ENCODE measurements at places on chromosomes 2 and 18.
A peak's percentile ranks its signal among the peaks of the same experiment; 100 is the strongest.

DNA sequence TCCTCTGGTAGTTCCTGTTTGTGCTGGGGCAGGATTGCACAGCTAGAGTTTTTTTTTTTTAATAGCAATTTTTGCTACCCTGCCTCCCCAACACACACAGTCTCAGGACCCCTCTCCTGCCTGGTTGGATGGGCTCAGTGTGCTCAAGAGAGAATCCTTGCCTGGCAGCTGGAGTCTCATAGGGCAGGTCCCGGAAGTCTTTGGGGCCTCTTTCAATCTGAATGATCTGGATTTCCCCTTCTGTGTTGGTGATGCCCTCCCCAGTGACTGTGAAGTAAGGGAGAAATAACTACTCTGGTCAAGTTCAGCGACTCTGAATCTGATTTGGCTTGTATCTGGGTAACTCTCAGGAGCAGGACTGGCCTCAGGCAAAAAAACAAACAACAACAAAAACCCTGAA is 220.6 kb upstream of the LRRTM1 start:
- DNase-seq = no peak

DNA sequence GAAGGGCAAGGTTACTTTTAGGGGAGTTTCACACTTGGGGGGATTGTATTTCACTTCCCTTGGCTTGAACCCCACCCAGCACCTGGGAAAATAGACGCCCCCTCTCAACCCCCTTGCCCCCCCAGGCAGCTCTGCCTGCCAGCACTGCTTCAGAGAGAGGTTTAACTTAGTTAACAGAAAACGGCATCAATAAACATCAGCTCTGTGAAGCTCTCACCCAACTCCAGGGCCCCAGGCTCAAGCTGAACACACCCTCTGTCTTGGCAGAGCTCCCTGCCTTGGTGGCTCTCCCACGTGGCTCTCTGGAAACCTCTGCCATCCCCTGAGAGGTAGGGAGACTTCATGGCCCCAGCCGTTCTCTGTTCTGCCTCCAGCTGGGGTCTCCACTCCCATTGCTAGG is 244.1 kb downstream of the ACKR3 start:
- no peak for DNase-seq

DNA sequence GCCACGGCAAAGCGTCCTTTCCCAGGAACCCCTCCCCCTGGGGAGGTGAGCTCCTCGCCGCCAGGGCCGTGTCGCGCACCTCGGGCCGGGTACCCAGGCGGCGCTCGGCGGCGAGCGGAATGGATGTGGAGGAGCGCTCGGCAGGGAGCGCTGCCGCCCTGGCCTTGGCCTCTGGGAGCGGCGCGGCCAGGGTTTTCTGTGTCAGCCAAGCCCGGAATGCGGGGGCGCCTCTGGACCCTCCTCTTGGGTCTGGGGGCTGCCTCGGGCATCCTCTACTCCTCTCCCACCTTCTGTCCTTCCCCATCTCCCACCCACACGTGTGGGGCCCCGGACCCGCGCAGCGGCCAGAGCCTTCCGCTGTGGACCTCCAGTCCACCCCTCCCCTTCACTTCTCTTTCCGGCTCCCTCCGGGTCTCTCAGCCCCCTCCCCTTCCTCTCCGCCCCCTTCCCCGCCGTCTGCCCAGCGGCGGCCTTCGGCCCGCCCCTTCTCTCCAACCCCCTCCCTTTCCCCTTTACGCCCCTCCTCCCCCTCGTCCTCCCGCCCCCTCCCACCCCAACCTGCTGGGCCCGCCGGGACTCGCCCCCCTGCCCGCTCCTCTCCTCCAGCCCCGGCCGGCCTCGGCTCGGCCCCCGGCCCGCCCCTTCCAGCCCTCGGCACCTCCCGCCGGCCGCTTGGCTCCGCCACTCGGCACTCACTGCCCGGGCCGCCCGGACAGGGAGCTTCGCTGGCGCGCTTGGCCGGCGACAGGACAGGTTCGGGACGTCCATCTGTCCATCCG is at the start of gene MERTK:
MERTK (plus strand) TSS at position 684 of the 779 bp plus-strand sequence. CDS start 129 bp downstream, outside the sequence.
- peak; percentile 55 for DNase-seq

DNA sequence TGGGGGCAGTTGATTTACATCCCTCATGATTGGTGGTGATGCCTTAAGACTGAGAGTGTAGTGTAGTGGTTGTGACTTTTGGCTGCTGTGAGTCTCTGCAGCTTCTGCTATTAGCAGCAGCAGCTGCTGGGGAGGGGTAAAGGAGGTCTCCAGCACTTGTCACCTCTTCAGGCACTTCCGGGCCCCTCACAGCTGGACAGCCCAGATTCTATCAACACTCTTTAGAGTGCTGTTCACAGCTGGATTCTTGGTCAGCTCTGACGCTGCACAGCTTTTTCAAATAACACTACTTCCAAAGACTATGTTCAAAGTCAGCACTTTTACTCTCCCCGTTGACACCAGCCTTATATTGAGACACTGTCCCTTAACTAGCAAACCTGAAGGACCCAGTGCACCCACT is 396.0 kb downstream of the MEIS1 start:
- no peak for DNase-seq

DNA sequence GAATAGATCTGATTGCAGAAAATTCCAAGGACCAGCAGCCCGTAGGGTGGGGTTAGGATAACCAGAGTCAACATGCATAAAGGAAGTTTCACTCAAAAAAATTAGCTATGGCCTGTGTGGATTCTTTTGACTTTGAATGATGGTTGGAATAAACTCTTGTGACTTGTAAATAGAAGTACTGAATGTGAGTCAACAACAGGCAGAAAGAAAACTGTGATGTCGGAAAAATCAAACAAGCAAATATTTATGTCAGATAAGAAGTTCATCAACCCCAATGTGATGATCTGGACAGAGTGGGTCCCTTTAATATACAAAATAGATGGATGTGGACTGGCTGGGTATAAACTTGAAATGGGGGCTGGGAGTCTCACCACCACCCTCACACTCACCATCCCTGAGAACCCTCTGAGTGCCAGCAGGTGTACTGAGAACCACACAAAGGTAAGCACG is 68.4 kb downstream of the TIMM21 start:
- DNase-seq = no peak

DNA sequence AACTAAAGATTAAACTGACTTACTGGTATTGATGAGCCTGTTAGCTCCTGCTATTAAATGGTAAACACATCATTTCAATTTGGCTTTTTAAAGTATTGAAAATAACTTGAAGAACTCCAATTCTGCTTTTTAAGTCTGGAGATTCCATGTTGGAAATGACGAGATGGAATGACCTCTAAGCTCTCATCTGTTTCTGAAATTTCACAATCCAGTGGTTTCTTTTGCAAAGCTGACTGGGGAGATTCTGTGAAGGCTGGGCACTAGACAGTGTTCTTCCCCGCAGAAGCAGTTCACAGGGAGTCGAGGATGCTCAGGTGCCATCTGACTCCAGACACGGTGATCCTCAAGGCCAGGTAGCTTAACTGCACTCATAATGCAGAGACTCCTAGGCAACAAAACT is 44.7 kb downstream of the DHRS9 start:
- DNase-seq = no peak

DNA sequence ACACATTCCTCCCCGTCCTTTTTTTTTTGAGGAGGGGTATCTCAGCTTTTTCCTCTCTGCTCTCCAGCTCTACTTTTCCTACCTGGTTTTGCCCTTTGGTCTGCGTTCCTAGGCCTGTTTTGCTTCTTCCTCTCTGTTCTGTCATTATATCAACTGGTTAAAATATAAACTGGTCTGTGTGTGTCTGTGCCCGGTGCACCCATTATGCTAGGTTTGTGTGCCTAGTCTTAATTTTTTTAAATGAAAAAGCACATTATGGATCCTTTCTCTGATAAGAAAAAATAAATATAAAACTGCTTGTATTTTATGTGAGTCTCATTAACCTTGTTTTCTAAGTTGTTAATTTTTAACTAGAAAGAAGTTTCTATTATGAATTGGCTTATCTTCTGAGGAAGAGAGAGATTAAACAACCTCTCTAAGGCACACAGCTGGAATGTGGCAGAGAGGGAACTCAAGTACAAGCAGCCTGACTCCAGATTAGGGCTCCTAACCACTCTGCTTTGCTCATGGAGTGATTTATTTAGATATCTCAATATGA is 17.4 kb downstream of the SLC38A11 start:
- no peak for DNase-seq

GRCh38 chr2:241763551-241764274 is 12.9 kb upstream of the GAL3ST2 start:
- DNase-seq = no peak

- no peak for DNase-seq
Measured at GRCh38 chr2:205148755-205149154, 533.5 kb upstream of the NRP2 start.

Data from GM18507 (cell line).